CD4-positive, alpha-beta T cell (primary cell): ENCODE measurements at places on chromosomes 6 and 20.

DNA sequence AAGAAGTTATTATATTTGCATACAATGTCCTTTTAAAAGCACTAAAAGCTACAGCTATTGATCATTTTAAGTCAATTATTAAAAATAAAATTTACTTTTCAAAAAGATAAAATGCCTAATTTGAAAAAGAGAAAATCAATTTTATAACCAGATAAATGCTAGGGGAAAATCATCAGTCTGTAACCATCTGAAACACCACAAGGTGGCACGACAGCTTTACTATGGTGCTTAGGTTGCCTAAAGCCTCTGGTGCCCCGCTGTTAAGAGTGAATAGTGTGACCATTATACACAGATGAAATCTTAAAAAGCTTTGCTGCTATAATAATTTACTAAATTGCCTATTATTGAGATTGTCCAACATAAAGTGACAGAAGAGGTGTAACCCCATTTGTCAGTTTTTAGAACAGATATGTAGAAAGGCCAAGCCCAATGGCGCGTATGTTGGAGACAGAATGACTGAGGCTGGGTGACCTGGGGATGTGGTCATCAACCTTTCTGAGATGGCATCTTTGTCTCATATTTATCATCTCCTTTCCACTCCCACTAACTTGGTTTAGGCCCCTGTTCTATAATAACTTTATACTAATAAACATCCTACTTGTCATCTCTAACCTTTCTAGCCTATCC, 100.8 kb downstream of the MOXD1 start:
- DNase-seq = peak; percentile 14

DNA sequence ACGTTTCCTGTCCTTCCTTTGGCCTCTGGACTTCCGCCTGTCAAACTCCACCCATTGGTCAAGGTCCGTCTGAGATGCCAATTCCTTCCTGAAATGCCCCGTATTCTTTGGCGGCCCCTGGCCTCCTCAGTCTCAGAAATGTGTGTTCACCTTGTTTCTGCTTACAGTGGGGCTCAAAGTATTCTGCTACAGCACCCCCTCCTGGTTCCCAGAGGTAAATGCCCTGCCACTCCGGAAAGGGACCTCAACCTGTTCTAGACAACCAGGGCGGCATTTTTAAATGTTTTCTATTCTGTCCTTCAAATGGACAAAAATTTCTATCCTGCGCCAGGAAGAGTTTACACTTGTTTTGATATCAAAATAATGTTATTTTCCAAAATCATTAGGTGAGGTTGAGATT, 12.1 kb upstream of the PAX1 start:
- DNase-seq = no peak

DNA sequence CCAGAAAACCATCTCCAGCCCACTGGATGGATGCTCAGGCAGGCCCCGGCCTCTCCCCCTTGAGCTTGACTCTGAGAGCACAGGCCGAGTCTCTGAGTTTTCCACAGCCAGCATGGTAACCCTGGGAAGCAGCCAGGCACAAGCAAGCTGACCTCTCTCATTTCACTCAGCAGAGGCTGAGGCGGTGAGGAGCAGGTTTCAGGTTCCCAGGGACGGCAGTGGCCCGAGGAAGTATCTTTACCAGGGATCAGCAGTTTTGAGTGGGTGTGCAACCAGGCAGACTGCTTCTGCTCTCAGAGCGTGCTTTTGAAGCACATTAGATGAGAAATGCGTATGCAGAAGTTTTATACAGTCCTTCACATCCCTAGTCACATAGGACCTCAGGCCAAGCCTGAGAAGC, 12.6 kb downstream of the HCK start:
- no peak for DNase-seq

- no peak for DNase-seq
These were observed 1.2 kb downstream of the FOXO3 start for GRCh38 chr6:108561742-108562502.

- no peak for DNase-seq
These were observed 47.1 kb upstream of the TBC1D7 start for GRCh38 chr6:13375360-13375878.

GRCh38 chr20:11694467-11694866, 223.2 kb upstream of the BTBD3 start:
- DNase-seq = no peak
